ENCODE measurements at places on chromosomes 6 and 20. TPM values are rescaled to one million over a fixed set of nuclear protein-coding genes. Genes with fewer than 3 reads are reported as not detected.

ADGB gene
- not detected for total RNA-seq

BEND6 gene
- 2.0 TPM for total RNA-seq

- DNase-seq, result no peak
Measured at GRCh38 chr20:45114465-45115385, at the start of gene WFDC5. WFDC5 (minus strand) TSS chr20:45115174; CDS start chr20:45115083, 91 bp downstream.

GRCh38 chr6:161108916-161109315, 117.3 kb downstream of the MAP3K4 start:
- no peak for DNase-seq

Data from tibial nerve (tissue), 4 donors.